ENCODE measurements at places on chromosomes 11 and 22.

DNA sequence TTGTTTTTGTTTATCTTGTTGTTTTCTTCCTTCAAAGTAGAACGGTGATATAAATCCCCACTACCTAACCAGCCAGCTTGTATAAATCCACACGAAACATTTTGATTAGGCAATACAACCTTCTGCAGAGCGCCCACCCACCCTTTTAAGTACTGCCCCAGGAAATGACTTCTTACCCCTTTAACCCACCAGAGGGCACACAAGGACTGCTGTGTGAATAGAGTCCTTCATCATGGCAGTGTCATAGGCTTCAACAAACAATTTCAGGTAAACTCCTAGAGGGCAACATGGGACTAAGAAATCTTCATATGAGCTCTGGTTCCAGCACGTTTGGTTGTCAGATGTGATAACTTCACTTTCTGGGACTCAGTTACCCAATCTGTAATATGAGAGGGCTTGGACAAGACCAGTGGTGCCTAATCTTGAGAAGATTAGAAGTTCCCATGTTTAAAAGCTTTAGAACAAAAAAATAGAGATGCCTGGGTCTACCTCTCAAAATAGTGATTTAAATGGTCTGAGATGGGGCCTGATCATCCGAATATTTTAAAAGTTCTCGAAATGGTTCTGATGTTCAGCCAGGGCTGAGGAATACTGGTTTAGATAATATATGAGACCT is 56.1 kb downstream of the PIWIL4 start:
- peak; percentile 67 for DNase-seq

- no peak for DNase-seq
These were observed 273.8 kb downstream of the BLID start for GRCh38 chr11:121842192-121842585.

DNA sequence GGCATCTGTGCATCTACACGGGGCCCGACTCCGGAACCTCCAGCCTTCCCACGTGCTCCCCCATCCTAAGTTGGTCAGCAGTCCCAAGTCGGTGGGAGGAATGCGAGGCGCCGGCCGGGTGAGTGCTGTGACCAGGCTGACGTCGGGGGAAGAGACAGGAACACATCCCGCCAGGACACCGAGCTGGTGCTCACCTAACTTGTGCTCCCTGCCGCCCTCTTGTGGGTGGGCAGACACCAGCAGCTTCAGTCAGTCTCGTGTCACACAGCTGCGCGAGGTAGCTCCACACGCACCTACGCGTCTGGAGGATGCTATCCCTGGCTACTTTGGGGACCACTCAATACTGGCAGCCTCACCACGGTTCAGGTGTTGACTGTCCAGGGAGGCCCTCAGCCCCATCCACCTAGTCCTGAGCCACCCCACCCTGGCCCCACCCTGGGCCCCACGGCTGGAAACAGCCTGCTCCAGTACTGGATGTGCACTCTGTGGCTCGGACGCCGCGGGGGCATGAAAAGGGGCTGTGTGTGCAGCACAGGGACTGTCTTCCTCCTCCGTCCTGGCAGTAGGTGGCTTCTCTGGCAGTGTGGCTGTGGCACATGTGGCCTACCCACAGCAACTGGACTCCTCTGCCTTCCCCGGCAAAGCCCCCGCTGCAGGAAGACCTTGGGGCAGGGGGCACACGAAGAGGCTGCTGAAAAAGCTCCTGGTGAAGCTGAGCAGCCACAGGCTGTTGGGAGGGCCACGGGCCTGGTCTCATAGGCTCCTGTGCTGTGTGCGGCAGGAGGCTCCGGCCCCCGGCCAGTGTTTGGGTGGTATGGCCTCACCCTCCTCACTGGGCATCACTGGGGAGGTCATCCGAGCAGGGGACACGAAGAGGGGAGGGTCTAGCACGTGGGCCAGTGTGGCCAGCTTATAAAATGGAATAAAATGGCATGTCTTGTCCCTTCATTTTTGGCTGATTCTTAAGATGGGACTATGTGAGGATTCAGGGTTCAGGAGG is 11.2 kb upstream of the BID start:
- DNase-seq, result no peak

DNA sequence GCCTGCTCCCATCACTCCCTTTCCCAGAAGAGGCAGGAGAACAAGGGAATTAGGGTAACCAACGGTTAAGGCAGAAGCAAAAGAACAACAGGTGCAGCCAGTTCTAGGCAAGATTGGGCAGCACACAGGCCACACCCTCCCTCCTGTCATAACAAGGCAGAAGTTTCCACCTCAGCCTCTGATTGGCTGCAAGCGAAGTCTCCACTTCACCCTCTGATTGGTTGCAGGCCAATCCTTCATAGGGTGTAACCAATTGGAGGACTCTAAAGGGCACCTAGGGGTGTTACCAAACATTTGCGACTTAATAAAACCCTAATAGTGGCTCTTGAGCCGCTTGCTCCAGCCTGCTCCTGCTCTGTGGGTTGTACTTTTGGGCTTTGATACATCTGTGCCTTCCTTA is 153.8 kb downstream of the CACNA1I start:
- DNase-seq, result no peak

GRCh38 chr11:68324695-68325094 is 12.3 kb downstream of the LRP5 start:
- DNase-seq, result no peak

Data from NCI-H1436 treated with DMSO at 0.1 percent for 48 hours (cell line).